ENCODE measurements at places on chromosomes 4 and X. TPM values are rescaled to one million over a fixed set of nuclear protein-coding genes. Genes with fewer than 3 reads are reported as not detected.

GRCh38 chr4:123325241-123325681 is 71.3 kb upstream of the SPRY1 start:
- no peak for DNase-seq

Gene DNAAF6
- total RNA-seq = not detected

- peak; percentile 23 for DNase-seq
Observed at GRCh38 chrX:41085878-41086626, 807 bp downstream of the USP9X start.

Gene GPRASP3
- total RNA-seq = 2.7 TPM

GRCh38 chr4:156547439-156547838 is 424.2 kb downstream of the PDGFC start:
- no peak for DNase-seq

Gene SLC6A14
- 0.13 TPM for total RNA-seq

Gene CYSLTR1
- 11.0 TPM for total RNA-seq

DNA sequence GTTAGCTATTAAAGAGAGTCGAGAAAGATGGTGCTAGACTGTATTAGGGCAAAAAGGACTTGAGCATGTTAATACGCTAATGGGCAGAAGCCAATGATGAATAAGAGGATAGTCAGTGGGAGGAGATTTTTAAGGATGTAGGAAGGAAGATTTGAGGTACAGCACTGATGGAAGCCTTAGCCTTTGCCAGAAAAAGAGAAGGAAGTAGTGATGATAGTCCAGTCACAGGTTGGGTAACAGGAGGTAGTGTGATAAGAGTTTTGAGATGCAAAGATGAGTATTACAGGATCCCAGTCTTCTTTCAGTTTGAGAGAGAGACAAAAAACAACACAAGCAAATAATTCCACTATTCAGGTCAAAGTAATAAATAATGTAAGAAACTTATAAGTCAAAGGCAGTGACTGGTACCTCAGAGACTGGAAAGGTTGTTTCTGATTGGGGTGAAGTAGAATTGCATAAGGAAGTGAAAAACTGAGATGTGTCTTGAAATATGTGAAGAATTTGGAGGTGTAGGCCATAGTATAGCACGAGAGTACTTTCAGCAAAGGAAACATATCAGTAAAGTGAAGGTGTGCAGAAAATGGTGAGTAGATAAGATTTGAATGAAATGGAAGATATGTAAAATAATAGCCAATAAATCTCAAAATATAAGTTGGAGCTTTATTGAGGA is 22.1 kb upstream of the NDNF start:
- no peak for DNase-seq
